Frontal cortex (tissue), 4 donors: ENCODE measurements at places on chromosomes 5 and 9. TPM values are rescaled to one million over a fixed set of nuclear protein-coding genes. Genes with fewer than 3 reads are reported as not detected.

DNA sequence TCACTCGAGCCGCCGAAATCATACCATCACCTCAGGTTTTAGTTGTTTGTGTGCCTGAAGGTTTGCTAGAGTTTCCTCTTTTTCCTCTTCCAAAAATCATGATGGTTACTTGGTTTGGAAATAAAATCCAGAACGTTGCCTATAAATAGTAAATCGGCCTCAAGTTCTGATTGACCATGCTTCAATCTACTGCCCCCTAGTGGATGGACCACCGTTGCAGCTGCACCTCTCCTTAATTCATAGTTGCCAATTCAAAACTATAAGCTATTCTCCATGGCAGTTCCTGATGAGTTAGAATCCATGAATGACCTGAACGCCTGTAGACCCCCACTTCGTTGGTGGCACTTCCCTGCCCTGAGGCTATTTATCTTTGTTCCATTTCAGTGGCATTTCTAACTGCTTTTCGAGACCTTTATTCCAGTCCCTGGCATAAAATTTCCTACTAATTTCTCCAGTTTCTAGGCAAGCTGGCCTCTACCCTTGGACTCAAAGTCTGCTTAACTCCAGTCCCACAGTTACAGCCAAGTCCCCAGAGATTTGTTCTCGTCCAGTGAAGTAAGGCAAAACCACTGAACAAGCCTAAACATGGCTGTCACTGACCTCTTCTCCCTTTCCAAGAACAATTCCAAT, 422.6 kb downstream of the EFNA5 start:
- DNase-seq = no peak

- no peak for DNase-seq
Measured at GRCh38 chr9:121568343-121569265, 69.0 kb upstream of the GGTA1 start.

DNA sequence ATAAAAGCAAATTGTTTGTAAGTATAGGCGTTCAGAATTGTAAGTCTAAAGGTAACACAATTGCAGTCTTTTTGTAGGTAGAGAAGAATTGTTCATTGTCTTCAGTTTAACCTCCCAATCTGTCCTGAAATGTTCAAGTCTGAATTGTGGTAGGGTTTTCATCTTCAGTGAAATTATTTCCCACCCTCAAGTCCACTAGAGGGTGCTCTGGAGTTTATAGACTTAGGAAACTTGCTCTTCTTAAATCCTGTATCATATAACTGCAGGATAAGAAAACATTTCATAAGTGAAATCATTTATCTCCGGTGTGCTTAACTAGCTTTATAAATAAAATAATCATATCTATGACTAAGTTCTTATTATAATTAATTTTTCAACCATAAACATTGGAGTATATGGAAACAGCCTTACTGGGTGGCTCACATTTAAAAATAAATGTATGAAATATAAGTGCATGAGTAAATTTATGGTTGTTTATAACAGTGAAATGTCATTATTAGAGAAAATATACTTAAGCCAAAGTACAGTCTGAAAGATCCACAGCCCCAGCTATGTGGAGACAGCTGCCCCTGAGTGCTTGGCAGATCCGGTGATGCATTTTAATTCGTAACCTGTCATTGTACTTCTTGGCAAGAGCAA, 182.4 kb upstream of the OTULINL start:
- peak; percentile 24 for DNase-seq

GRCh38 chr5:548256-548655, 24.0 kb upstream of the SLC9A3 start:
- DNase-seq = no peak

GRCh38 chr5:156391139-156391538, 64.2 kb downstream of the SGCD start:
- DNase-seq = no peak

Gene CDC26
- total RNA-seq = 14.3 TPM

Gene CDKN2A
- total RNA-seq = under 0.01 TPM

Gene CENPP
- 5.7 TPM for total RNA-seq
